GM12878 (cell line): ENCODE measurements at places on chromosomes 5 and 9. TPM values are rescaled to one million over a fixed set of nuclear protein-coding genes. Genes with fewer than 3 reads are reported as not detected.

The PCDHGA6 gene
- polyA plus RNA-seq, result 0.05 TPM in 1 of 2 replicates, not detected in the other

The PAX5 gene
- polyA plus RNA-seq, result 31.2 and 32.9 TPM in 2 replicates

- no peaks in the 10 kb centered on the region for H3K36me3 ChIP-seq
- H3K4me3 ChIP-seq, result no peak overlapping the region
- no peaks in the 10 kb centered on the region for H3K4me1 ChIP-seq
- no peak overlapping the region for H3K27ac ChIP-seq
- DNase-seq, result no peak
Observed at GRCh38 chr5:69006030-69006429, 87.8 kb upstream of the SLC30A5 start.

GRCh38 chr9:23638011-23638410 lies 188.0 kb downstream of the ELAVL2 start:
- no peaks in the 10 kb centered on the region for H3K27me3 ChIP-seq
- no peaks in the 10 kb centered on the region for H3K36me3 ChIP-seq
- no peak overlapping the region for H3K27ac ChIP-seq
- H3K4me1 ChIP-seq, result no peaks in the 10 kb centered on the region

- no peaks in the 10 kb centered on the region for H3K36me3 ChIP-seq
- no peak overlapping the region for H3K27ac ChIP-seq
- DNase-seq, result no peak
- H3K27me3 ChIP-seq, result peaks cover 3% of the 10 kb centered on the region; the same call in 1 of the 2 replicates
- no peak overlapping the region for H3K4me3 ChIP-seq
- no peaks in the 10 kb centered on the region for H3K4me1 ChIP-seq
Observed at GRCh38 chr5:66810848-66811261, 214.7 kb downstream of the MAST4 start.

DNA sequence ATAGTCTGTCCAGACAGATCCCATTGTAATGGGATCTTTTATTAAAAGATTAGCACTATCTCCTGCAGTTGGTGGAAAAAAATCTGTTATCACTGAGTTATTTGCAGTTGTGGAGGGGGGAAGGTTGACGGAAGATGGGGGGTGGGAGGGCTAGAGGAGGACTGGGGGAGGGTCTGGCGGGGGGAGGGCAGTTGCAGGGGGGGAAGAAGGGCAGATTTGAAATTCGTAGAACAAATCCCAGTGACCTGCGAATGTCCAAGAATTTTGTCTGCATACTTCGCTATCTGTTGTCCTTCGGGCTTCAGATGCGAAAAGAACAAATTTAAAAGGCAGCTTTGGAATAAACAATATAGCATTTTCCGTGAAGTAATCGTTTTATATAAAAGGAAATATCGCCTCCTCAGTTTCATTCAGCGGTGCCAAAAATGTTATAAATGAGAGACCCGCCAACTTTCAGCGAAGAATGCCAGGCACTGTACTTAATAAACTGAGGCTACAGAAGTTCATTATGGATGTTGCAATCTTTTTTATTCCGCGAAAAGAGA lies 1.3 kb upstream of the FST start:
- DNase-seq, result no peak
- H3K27ac ChIP-seq, result no peak overlapping the region
- peak overlapping the region; percentile 63 for H3K4me3 ChIP-seq

GRCh38 chr5:4093970-4094369 lies 498.3 kb downstream of the IRX1 start:
- H3K27me3 ChIP-seq, result no peaks in the 10 kb centered on the region
- no peak for DNase-seq
- H3K27ac ChIP-seq, result no peak overlapping the region

The FUBP3 gene
- 43.0 and 49.4 TPM in 2 replicates for polyA plus RNA-seq

DNA sequence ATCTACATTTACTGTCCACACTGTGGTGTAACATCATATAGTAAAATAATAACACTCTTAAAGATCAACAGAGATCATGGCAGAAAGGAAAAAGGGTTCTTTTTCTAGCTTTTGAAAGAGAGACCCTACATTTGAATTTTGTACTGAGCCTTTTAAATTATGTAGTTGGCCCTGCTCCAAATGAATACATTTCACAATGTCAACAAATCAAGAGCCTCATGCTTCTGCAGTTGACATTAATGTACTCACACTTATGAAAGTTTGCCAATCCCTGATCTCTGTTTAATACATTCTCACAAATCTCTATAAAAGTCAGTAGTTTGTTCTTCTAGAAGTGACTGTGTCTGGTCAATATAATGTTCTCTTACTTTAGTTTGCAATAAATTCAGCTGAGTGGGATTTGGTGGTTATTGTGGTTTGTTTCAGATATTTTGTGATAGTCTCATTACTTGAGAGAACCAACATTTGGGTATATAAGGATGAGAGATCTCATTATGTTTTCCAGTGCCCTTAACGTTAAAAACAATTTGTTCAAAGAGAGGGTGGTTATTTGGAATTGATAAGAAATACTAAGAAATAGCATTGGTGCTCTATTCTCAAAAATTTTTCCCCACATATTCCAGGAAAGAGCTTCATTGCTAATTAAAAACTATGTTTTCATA lies 277.8 kb upstream of the FTMT start:
- no peaks in the 10 kb centered on the region for H3K27me3 ChIP-seq
- no peaks in the 10 kb centered on the region for H3K4me1 ChIP-seq
- H3K27ac ChIP-seq, result no peak overlapping the region
- DNase-seq, result no peak
- no peaks in the 10 kb centered on the region for H3K36me3 ChIP-seq

The PRR7 gene
- 4.5 and 4.6 TPM in 2 replicates for polyA plus RNA-seq

The LRRC26 gene
- polyA plus RNA-seq, result 0.15 and 0.33 TPM in 2 replicates

GRCh38 chr9:123527981-123528380 lies 172.0 kb downstream of the CRB2 start:
- no peak for DNase-seq
- H3K27me3 ChIP-seq, result no peaks in the 10 kb centered on the region
- H3K4me3 ChIP-seq, result no peak overlapping the region
- no peaks in the 10 kb centered on the region for H3K36me3 ChIP-seq

GRCh38 chr5:168969326-168969886 lies 331.5 kb downstream of the SLIT3 start:
- no peaks in the 10 kb centered on the region for H3K4me1 ChIP-seq
- no peak overlapping the region for H3K27ac ChIP-seq

GRCh38 chr9:12667892-12668291 lies 25.3 kb upstream of the TYRP1 start:
- no peak overlapping the region for H3K27ac ChIP-seq
- no peaks in the 10 kb centered on the region for H3K27me3 ChIP-seq
- no peaks in the 10 kb centered on the region for H3K4me1 ChIP-seq
- no peak for DNase-seq
- no peak overlapping the region for H3K4me3 ChIP-seq

- no peak overlapping the region for H3K4me3 ChIP-seq
- H3K27ac ChIP-seq, result no peak overlapping the region
- no peaks in the 10 kb centered on the region for H3K36me3 ChIP-seq
- no peak for DNase-seq
- no peaks in the 10 kb centered on the region for H3K4me1 ChIP-seq
Observed at GRCh38 chr9:114828303-114828650, 22.4 kb upstream of the TNFSF15 start.

GRCh38 chr9:120916588-120916987 lies 10.0 kb downstream of the TRAF1 start:
- peaks cover 35% of the 10 kb centered on the region for H3K36me3 ChIP-seq
- no peak overlapping the region for H3K4me3 ChIP-seq
- H3K27ac ChIP-seq, result peak overlapping the region; percentile 20; the same call in 1 of the 2 replicates

- DNase-seq, result no peak
- no peak overlapping the region for H3K27ac ChIP-seq
- peaks cover 2% of the 10 kb centered on the region; the same call in 1 of the 2 replicates for H3K27me3 ChIP-seq
- H3K36me3 ChIP-seq, result no peaks in the 10 kb centered on the region
Observed at GRCh38 chr9:94624629-94625028, 14.7 kb downstream of the FBP1 start.

The DMRT3 gene
- polyA plus RNA-seq, result not detected in 2 replicates

The WDR31 gene
- polyA plus RNA-seq, result 0.97 and 1.7 TPM in 2 replicates

DNA sequence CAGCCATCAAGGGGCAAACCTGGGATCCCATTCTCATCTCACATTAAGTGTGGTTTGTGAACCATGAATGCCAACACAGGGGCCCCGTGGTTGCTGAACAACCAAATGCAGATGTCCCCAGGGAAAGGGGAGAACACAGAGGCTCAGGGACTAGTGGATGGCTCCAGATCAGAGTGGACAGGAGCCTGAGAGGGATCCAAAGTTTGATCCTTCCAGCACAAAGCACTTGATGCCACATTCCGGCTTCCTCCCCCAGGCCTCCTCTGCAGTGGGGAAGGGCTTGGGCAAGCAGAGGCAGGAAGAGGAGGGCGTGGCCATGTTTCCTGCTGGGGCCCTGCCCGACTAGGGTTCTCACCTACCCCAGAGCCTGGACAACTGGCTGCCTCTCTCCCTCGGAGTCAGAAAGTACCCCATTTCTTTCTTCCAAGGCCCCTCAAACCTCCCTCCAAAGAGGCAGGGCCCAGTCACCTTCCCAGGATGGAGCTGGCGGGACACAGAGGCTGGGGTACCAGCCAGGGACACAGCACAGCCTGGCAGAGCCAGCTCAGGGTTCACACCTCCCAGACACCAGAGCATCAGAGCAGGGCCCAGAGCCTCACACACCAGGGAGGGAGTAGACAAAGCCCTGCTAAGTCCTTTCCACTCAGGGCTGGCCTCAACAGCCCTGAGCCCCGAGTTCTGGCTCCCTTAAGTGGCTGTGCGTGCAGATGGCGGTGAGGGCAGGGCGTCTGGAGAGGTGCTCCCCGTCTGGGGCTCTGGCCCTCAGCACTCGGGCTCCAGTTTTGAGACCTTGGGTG lies 4.3 kb upstream of the RNF44 start:
- H3K27me3 ChIP-seq, result no peaks in the 10 kb centered on the region
- H3K36me3 ChIP-seq, result no peaks in the 10 kb centered on the region
- DNase-seq, result no peak
- peak overlapping the region; percentile 50 for H3K27ac ChIP-seq

DNA sequence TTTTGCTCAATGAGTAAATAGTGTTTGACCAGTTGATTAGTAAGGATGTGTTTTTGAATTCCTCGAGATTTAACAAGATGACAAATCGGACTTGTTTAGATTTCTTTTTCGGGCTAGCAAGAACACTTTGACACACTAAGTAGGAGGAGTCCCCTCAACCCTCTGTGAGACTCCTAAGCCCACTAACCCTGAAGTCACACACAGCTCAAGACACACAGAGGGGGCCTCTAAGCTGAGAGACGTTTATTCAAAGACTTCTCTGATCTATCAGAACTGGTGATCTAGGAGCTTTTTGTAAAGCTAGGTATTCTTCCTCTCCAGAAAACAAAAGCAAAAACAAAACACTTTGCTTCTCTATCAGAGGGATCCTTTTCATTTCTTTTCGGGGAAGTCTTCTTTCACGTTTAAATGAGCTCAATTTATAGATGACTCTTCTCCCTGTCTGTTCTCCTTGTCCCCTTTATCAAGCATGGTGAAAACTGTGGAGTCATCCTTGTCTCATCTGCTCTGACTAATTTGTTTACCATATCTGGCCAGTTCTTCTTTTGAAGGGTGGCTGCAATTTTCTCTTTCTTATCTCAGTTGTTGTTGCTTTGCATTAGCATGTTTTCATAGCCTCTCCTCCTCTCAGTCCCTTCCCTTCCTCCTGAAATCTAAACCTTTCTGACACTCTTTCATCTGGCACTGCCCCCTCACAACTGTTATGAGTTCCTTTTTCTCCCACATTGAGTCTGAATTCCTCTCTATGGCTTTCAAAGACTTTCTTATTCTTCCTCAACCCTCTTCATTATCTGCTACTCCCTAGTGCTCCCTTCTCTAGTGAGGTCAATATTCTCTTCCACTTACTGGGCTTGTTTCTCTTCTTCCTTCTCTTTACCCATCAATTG lies 68.5 kb upstream of the RAI14 start:
- H3K4me1 ChIP-seq, result peaks cover 16% of the 10 kb centered on the region; the same call in 1 of the 2 replicates
- peak overlapping the region; percentile 44 for H3K4me3 ChIP-seq
- DNase-seq, result peak; percentile 15
- H3K27me3 ChIP-seq, result no peaks in the 10 kb centered on the region
- no peaks in the 10 kb centered on the region for H3K36me3 ChIP-seq

DNA sequence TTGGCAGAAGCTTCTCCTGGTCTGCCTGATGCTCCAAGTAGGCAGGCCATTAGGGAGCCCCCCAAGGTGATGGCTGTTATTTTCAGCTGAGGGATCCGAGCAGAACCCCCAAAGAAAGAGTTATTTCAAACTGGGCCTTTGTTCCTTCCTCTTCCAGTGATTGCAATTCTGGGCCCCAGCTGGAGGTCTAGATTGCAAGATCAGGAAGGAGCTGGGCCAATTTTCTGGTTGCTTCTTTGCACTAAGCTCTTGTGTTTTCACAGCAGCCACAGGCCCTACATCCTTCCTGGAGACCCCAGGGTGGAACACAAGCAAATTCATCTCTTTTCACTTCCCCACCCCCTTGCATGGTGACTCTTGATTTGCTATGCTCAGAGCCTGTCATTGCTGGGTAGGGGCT lies 215.0 kb downstream of the SEMA6A start:
- no peak for DNase-seq
- no peak overlapping the region for H3K4me3 ChIP-seq
- H3K36me3 ChIP-seq, result no peaks in the 10 kb centered on the region
- H3K4me1 ChIP-seq, result peaks cover 30% of the 10 kb centered on the region

The DRD1 gene
- not detected in 2 replicates for polyA plus RNA-seq

- no peak for DNase-seq
- H3K27ac ChIP-seq, result no peak overlapping the region
- H3K4me3 ChIP-seq, result no peak overlapping the region
Observed at GRCh38 chr9:34576597-34577399, 12.7 kb downstream of the CNTFR start.

The FAT2 gene
- polyA plus RNA-seq, result 0.03 TPM in 1 of 2 replicates, not detected in the other

DNA sequence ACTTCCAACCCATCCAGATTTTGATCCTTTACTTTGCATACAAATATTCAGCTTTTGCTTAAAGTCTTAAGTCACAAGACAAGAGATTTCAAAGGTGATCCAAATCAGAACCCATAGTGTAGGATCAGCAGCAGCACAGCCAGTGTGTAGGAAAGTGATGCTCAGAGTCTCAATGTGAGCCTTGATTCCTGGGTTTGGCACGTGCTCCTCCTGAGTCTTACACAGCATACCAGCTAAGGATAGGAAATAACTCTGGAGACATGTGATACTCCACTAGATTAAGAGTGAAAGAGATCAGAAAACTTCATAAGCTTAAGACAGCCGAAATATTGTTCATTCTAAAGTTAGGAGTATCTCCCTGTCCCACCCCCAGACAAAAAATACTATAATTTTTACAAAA lies 344.9 kb downstream of the SEMA5A start:
- no peaks in the 10 kb centered on the region for H3K36me3 ChIP-seq
- H3K4me1 ChIP-seq, result peaks cover 9% of the 10 kb centered on the region
- H3K4me3 ChIP-seq, result no peak overlapping the region
- no peak overlapping the region for H3K27ac ChIP-seq
- DNase-seq, result no peak

DNA sequence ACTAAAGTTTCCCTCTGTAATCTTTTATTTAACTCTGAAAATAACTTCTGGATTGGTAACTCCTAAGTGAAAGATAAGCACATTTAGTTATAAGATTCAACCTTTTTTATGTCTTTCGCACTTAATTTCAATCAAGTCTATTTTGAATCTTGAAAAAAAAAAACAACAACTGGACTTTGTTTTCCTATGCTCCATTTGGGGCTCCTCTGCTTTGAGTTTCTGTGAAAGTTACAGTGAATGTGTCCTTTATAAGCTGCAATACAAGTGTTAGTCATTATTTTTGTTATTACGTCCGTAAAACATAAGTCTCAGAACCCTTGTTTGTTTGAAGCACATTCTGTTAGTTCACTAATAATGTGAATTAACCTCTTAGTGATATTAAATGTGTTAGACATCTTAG lies 276.8 kb downstream of the ADAMTS6 start:
- H3K4me1 ChIP-seq, result no peaks in the 10 kb centered on the region
- H3K27ac ChIP-seq, result no peak overlapping the region
- H3K4me3 ChIP-seq, result no peak overlapping the region
- DNase-seq, result no peak
- no peaks in the 10 kb centered on the region for H3K36me3 ChIP-seq

The DBH gene
- polyA plus RNA-seq, result not detected in 2 replicates

The SARDH gene
- polyA plus RNA-seq, result not detected in 2 replicates
